Muscle of leg (tissue), 16 donors: ENCODE measurements at places on chromosomes 2 and 18. TPM values are rescaled to one million over a fixed set of nuclear protein-coding genes. Genes with fewer than 3 reads are reported as not detected.

The ADRA2B gene
- polyA plus RNA-seq: 3.2 TPM

The SCN7A gene
- 83.2 TPM for polyA plus RNA-seq

The CCL20 gene
- 1.6 TPM for polyA plus RNA-seq

DNA sequence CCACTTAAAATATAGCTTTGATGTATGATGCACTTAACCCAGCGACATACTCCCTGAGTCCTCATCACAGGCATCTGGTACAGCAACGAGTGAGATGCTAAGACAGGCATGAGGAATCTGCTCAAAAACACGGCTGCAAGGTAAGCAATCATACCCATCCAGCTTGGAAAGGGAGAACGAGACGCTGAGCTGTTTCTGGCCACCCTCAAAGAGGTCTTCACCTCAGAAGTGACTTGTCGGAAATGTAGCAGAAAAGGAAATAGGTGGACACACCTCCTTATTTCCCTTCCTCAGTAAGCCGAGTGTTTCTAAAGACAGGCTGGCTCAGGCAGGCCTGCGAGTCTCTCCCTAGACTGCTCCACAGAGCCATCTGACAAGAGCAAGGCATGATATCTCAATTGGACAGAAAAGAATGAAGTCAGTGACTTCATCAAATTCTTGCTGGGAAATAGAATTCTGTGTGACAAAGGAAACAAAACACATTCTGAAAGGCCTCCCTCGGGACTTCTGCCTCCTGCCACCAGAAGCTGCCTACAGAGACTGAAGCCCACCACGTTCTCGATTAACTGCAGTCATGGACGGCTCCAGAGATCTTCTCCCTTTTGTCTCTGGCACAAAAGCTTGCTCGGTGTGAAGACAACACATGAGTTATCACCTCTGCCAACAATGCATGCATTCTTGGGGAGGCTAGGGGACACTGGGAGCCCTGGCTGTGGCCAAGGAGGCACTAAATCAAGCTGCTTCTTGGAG lies 84.3 kb downstream of the UXS1 start:
- no peak for DNase-seq
- H3K4me1 ChIP-seq: peaks cover 4% of the 10 kb centered on the region
- no peak overlapping the region for H3K4me3 ChIP-seq
- H3K27me3 ChIP-seq: no peaks in the 10 kb centered on the region

- H3K27me3 ChIP-seq: no peaks in the 10 kb centered on the region
- no peak overlapping the region for H3K27ac ChIP-seq
- no peak overlapping the region for H3K4me3 ChIP-seq
- no peaks in the 10 kb centered on the region for H3K36me3 ChIP-seq
Measured at GRCh38 chr18:60082790-60083189, 183.0 kb downstream of the PMAIP1 start.

DNA sequence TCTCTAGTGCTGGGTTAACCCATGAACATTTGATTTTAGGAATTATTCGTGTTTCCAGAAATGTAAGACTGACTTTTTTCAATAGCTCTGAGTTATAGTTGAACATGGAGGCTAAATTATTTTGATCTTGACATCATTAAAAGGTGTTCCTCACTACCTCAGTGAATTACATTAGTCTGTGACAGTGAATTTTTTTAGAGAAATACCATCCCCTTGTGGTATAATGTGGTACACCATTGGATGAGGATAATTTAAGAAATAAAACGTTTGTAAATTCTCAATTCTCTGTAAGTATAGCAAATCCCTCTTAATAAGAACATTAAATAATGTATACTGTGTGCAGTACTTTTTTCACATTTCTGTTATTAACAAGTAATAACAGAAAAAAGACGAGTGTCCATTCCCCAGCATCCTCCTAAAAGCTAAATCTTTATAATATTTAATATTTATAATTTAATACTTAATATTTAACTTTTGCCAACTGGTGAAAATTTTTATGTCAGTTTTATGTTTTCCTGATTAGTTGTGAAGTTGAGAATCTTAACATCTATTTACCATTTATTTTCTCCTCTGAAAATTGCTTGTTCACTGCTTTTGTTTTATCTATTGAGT lies 70.3 kb upstream of the CWC22 start:
- H3K4me1 ChIP-seq: no peaks in the 10 kb centered on the region
- no peak overlapping the region for H3K4me3 ChIP-seq
- no peaks in the 10 kb centered on the region for H3K36me3 ChIP-seq
- DNase-seq: no peak
- H3K27me3 ChIP-seq: no peaks in the 10 kb centered on the region
- H3K27ac ChIP-seq: no peak overlapping the region

GRCh38 chr2:32572737-32573136 lies 55.1 kb upstream of the TTC27 start:
- no peak overlapping the region for H3K27ac ChIP-seq
- no peaks in the 10 kb centered on the region for H3K27me3 ChIP-seq
- H3K4me3 ChIP-seq: no peak overlapping the region
- no peak for DNase-seq
- H3K36me3 ChIP-seq: peaks cover 10% of the 10 kb centered on the region

- no peak overlapping the region for H3K27ac ChIP-seq
- peaks cover 33% of the 10 kb centered on the region for H3K4me1 ChIP-seq
- no peak overlapping the region for H3K4me3 ChIP-seq
Measured at GRCh38 chr18:49980896-49981295, 167.6 kb upstream of the ACAA2 start.

GRCh38 chr18:22412176-22412911 lies 5.4 kb downstream of the CTAGE1 start:
- no peaks in the 10 kb centered on the region for H3K4me1 ChIP-seq
- H3K4me3 ChIP-seq: no peak overlapping the region
- no peaks in the 10 kb centered on the region for H3K36me3 ChIP-seq
- no peaks in the 10 kb centered on the region for H3K27me3 ChIP-seq

GRCh38 chr2:58856100-58856499 lies 615.0 kb upstream of the FANCL start:
- H3K36me3 ChIP-seq: no peaks in the 10 kb centered on the region
- H3K4me1 ChIP-seq: no peaks in the 10 kb centered on the region
- no peak overlapping the region for H3K27ac ChIP-seq
- no peaks in the 10 kb centered on the region for H3K27me3 ChIP-seq
- DNase-seq: no peak

GRCh38 chr2:213285404-213285803 lies 1.1 kb downstream of the SPAG16 start:
- H3K4me3 ChIP-seq: no peak overlapping the region
- no peaks in the 10 kb centered on the region for H3K4me1 ChIP-seq
- no peak overlapping the region for H3K27ac ChIP-seq

DNA sequence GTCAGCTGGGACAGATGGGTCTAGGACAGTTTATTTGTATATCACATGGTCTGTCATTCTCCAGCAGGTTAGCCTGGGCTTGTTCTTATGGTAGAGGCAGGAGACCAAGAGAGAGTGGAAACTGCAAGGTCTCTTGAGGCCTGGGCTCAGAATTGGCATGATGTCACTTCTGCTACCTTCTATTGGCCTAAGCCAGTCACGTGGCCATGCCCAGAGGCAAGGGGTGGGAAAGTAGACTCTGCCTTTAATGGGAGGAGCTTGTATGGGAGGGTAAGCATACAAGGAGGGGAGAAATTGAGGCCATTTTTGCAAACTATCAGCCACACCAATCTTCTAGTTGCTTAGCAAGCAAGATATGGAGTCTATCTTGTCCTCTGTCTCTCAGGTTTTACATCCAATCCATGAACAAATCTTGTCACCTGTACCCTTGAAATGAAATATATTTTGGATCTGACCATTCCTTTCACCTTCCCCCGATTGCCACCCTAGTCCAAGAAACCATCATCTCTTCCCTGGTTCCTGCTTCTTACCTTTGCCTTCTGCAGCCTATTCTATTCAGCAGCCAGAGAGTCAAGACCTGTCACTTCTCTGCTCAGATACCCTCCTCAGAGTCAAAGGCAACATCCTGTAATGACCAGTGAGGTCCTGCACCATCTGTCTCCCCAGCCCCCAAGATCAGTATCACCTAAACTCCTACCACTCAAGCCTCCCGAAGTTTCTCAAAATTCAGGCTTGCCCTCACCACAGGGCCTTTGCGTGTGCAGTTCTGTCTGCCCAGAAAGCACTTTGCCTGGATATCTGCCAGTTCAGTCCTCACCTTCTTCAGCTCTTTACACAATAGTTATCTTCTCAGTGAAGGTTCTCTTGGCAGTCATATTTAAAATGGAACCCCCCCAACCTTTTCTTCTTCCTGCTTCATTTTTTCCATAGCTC lies 240.0 kb downstream of the LOXHD1 start:
- peaks cover 71% of the 10 kb centered on the region for H3K4me1 ChIP-seq
- no peak overlapping the region for H3K27ac ChIP-seq
- H3K4me3 ChIP-seq: no peak overlapping the region
- no peaks in the 10 kb centered on the region for H3K36me3 ChIP-seq
- DNase-seq: no peak
- H3K27me3 ChIP-seq: no peaks in the 10 kb centered on the region

DNA sequence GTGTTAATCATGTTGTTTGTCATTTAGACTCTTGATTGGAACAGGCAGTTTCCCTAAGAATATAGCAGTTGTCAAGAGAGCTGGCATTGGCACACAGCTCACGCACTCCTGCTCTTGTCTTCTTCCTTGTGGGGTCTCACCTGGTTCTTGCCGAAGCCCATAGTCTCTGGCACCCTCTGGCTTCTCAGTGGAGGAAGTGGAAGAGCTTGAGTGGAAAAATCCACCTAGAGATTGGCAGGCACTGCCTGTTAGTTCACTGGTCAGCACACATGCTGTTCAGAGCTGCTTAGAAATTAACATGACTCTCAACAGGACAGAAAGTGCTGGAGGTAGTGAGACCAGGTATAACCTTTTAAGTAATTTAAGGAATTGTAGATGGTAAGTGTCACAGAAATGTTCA lies 28.3 kb downstream of the SCTR start:
- no peak overlapping the region for H3K27ac ChIP-seq
- no peak for DNase-seq
- H3K4me1 ChIP-seq: no peaks in the 10 kb centered on the region
- peaks cover 2% of the 10 kb centered on the region for H3K27me3 ChIP-seq
- H3K36me3 ChIP-seq: no peaks in the 10 kb centered on the region

GRCh38 chr2:177314722-177315264 lies 50.3 kb upstream of the NFE2L2 start:
- no peaks in the 10 kb centered on the region for H3K36me3 ChIP-seq
- no peak for DNase-seq
- H3K27ac ChIP-seq: no peak overlapping the region
- H3K27me3 ChIP-seq: no peaks in the 10 kb centered on the region
